NCI-H460 (cell line): ENCODE measurements at places on chromosomes 3 and 15. TPM values are rescaled to one million over a fixed set of nuclear protein-coding genes. Genes with fewer than 3 reads are reported as not detected.

Gene ISG20
- 253 and 263 TPM in 2 replicates for total RNA-seq

Gene VGLL3
- total RNA-seq, result 0.02 TPM in 1 of 2 replicates, not detected in the other

Gene WDR5B
- total RNA-seq, result 5.1 and 6.4 TPM in 2 replicates

Gene PLEKHO2
- 2.9 and 3.5 TPM in 2 replicates for total RNA-seq

Gene ZMYND10
- total RNA-seq, result 0.30 and 1.1 TPM in 2 replicates

Gene STAC
- 11.3 and 13.0 TPM in 2 replicates for total RNA-seq

Gene PLA2G4D
- not detected in 2 replicates for total RNA-seq

Gene TNNC1
- total RNA-seq, result 0.30 TPM in 1 of 2 replicates, not detected in the other

Gene SUSD5
- total RNA-seq, result 1.7 and 2.0 TPM in 2 replicates

Gene GNAT1
- not detected in 2 replicates for total RNA-seq
